Activated CD8-positive, alpha-beta memory T cell treated with anti-CD3 and anti-CD28 coated beads, Interleukin-2, amount 50 U/mL, for 48 hours (primary cell): ENCODE measurements at places on chromosomes 12 and 14.
A peak's percentile ranks its signal among the peaks of the same experiment; 100 is the strongest.

- no peak for DNase-seq
These were observed 16.3 kb downstream of the ATP5MC2 start for GRCh38 chr12:53659571-53659981.

GRCh38 chr14:23800811-23801210 lies 152.8 kb upstream of the DHRS4 start:
- no peak for DNase-seq

DNA sequence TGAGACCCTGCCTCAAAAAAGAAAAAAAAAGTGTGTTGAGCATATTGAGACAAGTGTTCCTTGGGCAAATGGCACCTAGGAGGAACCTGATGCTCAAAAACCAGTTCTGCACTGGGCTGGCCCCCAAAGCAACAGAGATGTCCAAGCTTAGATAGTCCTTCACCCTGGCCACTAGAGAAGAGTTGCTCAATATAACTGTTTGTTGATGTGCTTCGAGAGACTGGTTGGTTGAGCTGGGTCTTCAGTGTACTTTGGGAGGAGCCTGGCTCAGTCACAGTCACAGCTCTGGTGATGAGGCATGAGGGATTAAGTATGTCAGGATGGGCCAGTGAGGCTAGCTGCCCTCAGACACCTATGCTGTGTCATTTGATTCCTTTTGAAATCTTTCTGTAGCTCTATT lies 38.0 kb downstream of the SLC2A14 start:
- DNase-seq, result no peak

DNA sequence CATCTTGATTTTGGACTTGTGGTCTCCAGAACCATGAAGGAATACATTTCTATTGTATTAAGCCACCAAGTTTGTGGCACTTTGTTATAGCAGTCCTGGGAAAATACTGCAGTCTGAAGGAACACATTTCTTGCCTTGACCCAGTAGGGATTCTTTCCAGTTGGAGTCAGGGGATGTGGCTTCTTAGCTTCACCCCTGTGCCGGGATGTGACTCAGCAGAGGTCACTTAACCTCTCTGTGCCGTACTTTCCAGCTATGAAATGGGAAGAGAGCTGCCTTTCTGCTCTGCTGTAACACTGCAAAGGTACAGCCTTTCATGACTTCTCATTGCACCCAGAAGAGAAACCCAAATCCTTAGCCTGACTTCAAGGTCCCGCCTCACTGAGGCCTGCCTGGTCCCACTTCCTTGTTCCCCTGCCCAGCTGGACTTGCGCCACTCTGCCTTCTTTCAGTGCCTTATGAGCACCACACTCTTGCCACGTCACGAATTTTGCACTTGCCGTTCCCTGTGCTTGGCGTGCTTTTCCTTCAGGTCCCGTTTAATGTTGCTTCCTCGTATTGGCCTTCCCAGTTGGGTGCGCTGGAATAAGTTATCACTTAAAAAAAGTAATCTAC lies 24.2 kb downstream of the CHST11 start:
- DNase-seq, result no peak

GRCh38 chr12:49068879-49069506 lies 786 bp downstream of the RHEBL1 start:
- DNase-seq, result peak; percentile 61

GRCh38 chr14:73025544-73025943 lies 1.4 kb downstream of the ZFYVE1 start:
- DNase-seq, result no peak

DNA sequence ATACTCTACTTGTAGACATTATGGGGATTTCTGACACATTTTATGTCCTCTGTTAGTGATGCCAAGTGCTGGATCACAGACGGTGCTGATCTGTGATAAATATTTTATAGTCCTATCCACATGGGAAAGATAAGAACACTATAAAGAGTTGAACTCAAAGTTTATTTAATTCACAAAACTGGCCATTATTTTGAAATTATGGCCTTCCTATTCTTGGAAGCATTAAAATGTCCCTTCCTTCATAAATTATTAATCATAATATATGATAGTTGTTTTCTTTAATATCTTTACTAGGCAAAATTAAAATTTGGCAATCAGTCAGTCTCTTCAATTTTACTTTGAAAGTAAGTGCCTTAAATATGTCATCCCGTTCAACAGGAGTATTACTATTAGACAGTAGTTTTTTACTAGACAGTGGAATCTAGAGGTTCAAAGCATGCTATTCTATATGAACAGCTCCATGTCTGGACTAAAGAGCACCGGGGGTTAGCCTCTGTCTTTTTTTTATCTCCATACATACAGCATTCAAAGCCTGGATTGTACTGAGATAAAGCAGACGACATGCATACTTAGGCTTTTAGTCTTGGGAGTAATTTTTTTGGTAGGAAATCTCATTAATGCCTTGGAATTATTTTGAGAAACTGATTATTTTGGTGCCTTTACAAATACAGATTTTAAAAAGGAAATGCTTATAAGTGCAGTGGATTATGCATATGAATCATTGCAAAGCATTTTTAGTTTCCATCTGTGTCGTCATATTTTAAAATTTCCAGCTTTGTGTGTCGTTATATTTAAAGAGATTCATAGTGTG lies 306.1 kb upstream of the RGS6 start:
- no peak for DNase-seq
